T1000 (cell line): ENCODE measurements at places on chromosomes 13 and 19.

- no peak for DNase-seq
Observed at GRCh38 chr19:14952767-14953166, 11.5 kb downstream of the OR7C2 start.

GRCh38 chr19:35291916-35292315 lies at the start of gene MAG:
TSS of gene MAG (plus strand) at chr19:35292161. CDS start at chr19:35295409, 3,248 bp downstream.
- no peak for DNase-seq

DNA sequence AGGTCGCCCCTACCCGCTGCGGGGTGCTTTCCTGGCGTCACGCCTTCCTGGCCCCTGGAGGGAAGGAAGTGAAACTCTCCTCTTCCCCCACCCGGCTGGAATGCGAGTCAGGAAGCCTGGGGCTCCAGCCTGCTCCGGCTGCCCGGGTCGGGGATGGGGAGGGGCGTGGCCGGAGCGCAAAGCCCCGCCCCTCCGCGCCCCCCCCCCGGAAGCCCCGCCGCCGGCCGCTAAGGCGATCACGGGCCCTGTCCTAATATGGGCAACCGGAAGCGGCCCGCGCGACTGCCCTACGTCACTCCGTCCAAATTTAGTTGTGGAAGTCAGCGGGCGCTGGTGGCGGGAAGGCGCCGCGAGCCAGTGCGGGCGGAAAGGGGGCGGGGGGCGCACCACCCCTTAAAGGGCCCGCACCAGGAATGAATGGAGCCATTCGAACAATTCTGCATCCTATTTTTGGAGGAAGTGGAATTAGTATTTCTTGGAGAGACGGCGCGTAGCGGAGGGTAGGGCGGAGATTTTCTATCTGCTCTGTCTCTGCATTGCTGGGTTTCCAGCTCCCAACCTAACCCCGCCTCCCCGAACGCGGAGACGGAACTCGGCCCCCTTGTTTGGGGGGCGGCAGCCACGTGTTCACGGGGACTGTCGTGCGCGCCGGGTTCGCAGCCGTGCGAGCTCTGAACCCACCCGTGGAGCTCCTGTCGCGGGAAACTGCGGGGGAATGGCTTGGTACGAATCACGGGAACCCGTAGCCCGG lies 1.6 kb downstream of the IER2 start:
- peak; percentile 90 for DNase-seq

DNA sequence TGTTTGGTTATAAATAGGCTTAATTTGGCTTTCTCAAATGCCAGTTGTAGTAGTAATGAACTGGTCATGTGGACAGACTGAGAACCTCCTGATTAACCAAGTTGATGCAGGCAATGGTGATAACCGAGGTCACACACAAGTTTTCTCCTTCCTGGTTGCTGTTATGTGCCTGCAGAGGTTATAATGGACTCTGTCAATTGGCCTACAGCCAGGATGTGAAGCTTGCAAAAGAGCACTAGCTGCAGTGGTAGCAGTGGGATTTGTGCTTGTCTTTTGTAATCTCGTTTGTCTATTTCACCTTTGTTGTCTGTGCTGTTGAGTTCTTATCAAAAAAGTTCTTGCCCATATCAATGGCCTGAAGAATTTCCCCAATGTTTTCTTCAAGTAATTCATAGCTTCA lies 20.6 kb downstream of the OR10H3 start:
- DNase-seq, result no peak

DNA sequence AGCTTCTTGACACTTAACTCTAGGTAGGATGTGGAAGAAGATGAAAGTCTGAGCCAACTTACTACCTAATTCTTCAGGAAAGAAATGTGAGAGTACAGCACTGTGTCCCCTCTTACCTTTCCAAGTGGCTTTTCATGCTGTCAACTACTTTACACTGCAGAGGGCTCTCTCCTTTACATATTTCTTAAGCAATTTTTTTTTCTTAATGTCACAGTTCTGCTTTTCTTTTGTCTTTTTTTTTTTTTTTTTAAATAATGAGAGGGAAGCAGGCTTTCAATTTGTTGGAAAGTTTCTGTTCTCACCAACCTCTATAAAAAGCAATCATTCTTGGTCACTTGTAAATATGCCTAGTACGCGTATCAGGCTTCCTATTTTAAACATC lies 212.7 kb upstream of the MIR17HG start:
- DNase-seq, result no peak

DNA sequence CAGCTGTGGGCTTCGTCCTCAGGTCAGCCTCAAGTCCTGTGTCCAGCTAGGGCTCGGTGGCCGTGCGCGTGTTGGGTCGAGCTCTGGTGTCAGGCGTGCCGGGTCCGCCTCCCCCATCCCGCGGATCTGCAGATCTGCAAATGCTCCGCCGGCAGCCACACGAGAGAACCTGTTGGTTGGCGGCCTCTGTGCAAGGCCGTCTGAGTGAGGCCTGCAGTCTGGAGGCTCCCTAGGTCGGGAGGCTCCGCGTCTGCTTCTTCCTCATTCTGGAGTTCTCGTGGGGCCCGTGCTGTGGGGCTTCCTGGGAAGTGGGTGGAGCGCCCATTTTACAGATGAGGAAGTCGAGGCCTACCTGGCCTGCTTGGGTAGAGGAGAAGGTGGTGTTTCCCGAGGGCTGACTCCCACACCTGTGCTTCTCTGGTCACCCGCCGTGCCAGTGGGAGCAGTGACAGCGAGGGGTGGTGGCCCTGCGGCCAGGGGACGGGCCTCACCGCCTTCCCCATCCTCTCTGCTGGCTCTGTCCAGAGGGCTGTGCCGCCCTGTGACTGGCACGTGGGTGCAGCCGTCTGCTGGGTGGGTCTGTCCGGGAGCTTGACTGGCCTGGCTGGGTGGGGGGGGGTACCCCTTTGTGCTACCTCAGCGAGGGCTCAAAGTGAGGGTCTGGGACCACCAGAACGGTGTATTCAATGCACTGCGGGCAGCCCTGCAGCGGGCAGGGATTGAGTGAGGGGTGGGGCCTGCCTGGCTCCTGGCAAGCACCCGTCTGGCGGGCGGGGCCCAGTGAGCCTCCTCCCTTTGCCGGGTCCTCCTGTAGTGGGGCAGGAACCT lies 3.3 kb downstream of the CSNK1G2 start:
- DNase-seq, result no peak

DNA sequence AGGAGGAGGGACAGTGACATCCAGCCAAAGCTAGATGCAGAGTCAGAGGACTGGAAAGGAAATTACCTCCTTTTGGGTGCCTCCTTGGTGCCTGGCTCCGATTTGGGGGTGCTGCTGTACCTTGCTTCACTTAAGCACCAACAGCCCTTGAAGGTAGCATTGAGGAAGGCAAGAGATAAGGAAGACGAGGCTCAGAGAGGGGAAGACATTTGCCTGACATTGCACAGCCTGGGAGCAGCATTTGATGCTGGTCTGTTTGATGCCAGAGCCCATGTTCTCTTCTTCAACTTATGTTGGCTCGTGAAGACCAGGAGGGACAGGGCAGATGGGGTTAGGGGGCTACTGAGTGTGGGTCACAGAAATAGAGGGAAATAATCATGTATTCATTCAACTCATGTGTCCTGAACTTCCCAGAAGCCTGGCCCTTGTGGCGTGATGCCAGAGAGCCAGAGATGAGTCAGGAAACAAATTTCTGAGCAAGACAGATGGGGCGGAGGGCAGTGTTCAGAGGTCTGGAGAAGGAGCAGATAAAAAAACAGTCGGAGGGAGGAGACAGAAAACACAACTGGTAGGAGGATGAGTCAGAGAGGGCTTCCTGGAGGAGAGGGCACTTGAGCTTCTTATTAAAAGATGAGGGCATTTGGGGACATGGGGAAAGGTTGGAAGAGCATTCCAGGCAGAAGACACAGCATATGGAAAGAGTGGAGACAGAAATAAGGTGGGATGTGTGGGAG lies 3.0 kb upstream of the C19orf81 start:
- no peak for DNase-seq

- DNase-seq, result no peak
Observed at GRCh38 chr19:20325151-20325550, 158.1 kb downstream of the ZNF486 start.

DNA sequence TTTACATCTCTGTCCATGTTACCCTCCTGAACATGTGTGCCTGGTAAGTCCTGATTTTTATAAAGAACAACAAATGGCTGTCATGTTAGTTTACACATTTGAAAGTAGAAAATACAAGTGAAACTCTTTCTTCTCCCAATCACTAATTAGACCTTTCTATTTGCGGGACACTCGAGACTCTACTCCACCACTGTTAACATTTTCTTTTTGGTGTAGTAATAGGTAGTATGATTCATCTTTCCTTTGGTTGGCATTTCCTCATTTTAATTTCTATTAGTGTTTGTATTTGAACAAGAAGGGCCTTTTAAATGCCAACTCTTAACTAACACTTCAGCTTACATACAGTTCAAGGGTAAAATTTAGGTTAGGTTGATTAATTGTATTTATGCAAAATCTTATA lies 371.1 kb downstream of the PCDH9 start:
- DNase-seq, result no peak

GRCh38 chr19:10863107-10863717 lies 8.1 kb upstream of the CARM1 start:
- peak; percentile 68 for DNase-seq

- no peak for DNase-seq
Observed at GRCh38 chr13:88314496-88314895, 643.3 kb downstream of the SLITRK5 start.

DNA sequence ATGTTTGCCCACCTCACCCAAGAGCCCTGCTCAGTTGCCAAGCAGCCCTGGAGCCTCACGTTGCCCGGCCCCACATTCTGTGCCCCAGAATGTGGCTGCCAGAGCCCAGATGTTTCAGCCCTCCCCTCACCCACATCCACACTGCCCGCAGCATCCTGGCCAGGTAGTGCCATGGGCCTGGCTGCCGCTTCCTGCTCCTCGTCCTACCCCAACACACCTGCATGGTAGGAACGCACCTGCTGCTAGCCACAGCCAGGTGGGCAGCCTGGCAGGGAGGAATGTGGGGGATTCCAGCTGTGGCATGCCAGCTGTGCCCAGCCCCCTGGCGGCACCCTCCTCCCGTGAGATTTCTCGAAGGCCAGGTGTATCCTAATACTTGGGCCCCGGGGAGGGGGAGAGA lies 7.5 kb upstream of the NFIX start:
- no peak for DNase-seq

DNA sequence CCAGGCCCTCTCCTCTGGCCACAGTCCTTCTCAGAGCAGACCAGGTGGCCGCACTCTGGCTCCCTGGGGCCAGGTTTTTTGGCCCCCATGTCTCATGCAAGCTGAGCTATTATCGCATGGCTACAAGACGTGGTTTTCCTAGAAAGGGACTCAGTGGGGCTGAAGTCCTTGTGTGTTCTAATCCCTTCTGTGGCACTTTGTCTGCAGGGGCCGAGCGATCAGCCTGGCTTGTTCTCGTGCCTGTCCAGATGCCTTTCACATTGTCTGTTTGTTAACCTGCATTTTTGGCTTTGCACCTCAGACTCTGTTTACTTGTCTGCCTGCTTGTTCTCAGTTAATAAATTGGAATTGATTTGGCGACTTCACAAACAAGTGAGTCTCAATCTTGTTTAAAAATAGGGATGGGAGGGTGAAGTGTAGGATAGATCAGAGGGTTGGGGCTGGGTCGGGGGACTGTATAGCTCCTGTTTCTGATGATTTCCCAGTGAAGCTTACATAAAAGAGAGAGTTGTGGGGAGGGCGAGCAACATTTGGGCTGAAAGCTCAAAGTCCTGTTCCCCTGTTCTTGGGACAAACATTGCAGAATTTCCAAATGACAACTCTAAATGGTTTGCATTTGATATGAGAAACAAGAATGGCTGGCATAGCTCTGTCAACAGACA lies 440.4 kb downstream of the COG6 start:
- no peak for DNase-seq

DNA sequence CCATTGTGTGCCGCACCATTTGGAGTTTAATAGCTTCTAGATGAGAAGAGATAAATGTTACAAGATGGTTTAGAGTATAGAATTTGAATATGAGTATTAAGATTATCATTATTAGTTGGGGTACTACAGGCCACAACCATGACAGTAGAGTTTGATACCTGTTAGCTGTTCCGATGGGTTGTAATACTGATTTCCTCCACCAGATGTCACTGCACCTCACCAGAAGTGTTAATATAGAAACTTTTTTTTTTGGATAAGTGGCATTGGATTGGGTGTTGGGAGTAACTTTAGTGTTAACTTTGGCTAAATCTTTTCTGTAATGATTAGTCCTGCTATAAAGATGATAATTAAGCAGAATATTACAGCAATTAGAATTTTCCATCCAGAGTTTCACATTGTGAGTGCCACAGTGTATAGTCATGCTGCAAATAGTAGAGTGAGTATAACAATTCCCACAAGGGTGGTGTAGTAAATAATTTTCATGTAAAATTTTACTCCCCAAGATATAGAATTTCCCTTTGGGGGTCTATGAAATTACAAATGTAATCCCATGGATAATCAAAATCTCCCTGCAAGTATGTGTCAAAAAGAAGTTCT lies 56.3 kb downstream of the PSG3 start:
- DNase-seq, result no peak

DNA sequence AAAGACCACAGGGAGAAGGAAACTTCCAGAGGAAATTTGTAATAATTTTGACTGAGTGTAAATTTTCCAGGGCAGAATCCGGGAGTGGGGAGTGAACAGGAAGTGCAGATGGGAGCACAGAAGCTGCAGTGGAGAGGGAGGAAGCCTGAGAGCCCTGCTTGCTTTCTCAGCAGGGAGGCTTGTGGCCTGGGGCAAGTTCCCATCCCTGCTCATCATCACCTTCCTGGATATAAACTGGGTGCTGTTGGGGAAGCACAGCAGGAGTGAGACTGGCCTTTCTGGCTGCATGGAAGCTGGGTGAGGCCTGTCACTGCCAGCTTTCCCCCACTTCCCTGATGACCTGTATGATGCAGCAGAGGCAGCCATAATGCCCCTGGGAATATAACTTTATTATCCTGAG lies 532.9 kb downstream of the SLITRK6 start:
- DNase-seq, result no peak

DNA sequence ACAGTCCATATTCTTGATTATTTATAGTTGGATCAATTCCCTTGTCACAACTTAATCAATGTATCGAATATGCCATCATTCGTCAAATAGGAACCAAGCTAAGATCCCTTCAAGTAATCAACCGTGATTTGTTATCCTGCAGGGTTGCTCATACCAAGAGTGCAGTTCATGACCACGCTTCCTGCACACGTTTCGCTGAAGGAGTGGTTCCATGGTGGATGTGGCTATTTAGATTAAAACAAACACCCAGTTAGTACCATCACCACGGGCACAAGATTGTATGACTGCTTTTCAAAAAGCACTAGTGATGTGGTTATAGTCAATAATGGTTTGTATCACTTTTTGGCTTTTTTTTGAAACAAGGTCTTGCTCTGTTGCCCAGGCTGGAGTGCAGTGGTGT lies 41.1 kb upstream of the CCNE1 start:
- DNase-seq, result no peak

- DNase-seq, result no peak
Observed at GRCh38 chr13:33090755-33091414, 74.7 kb downstream of the KL start.

DNA sequence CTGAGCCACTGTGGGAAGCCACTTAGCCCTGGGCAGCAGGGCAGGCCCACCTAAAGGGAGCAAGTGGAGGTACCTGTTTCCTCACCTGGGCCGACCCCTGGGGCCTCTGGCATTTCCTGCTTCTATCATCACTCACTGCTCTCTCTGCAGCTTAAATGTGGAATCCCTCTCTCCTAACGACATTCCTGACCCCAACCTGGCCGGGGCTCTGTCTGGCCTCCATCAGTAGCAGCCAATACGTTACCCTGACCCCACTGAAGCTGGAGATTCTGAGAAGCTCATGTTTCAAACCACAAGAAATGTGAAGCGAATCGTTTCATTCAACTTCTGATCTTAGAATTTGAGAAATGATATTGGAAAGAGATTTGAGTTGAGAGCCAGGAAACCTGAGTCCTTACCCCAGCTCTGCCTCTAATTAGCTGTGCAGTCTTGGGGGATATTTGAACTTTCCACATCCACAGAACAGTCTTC lies 39.9 kb downstream of the DOCK9 start:
- DNase-seq, result no peak

GRCh38 chr13:92560883-92561282 lies 665.7 kb upstream of the GPC6 start:
- DNase-seq, result no peak
